ENCODE measurements at places on chromosomes 2 and 18.
A peak's percentile ranks its signal among the peaks of the same experiment; 100 is the strongest.

DNA sequence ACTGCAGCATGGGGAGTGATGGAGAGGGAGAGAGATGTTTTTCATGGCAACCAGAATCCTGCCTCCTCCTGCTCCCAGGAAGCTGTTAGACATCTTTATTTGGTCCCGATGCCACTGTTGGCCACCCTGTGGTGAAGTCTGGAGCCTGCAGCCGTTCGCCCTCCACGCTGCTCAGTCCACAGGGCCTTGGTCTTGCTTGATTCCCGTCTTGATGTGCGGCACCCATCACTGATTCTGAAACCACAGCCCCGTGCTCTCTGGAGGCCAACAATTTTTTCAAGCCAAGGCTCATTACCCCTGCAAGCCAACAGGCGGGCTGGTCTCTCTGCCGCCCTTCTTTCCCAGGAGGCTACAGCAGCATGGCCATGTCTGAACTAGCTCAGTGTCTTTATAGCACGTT is 24.5 kb downstream of the SIGLEC15 start:
- no peak for DNase-seq

DNA sequence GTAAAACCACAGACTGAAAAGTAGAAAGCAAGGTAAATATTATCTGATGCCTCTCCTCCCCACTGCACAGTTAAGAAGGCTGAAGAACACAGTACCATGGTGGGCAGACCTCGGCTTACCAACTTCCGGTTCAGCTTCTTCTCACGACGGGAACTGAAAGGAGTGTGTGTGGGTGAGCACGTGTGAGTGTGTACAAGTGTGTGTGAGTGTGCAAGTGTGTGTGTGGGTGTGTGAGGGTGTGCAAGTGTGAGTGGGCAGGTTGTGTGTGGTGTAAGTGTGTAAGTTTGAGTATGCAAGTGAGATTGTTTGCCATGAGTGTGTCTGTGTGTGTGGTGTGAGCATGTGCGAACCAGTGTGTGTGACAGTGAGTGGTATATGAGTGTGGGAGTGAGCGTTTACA is 103.5 kb downstream of the ADD2 start:
- DNase-seq: peak; percentile 13

DNA sequence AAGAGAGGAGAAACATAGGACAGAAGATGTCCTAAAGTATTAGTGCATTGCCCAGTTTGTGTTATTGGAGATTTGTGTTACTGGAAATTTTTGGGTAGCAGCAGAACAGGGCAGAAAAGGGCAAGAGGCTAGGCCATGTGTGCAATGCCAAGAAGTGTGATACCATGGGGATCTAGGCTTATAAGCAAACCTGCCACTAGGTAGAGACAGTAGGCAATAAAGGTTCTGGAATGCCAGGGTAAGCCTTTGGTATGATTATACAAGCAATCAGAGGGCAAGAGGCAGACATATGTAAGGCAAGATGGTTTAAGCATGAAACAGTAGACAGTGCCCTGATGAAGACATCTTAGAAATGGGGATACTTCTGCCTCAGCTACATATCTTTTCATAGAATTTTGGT is 12.3 kb upstream of the CERS6 start:
- no peak for DNase-seq

GRCh38 chr18:47821314-47821713 is 109.1 kb downstream of the SMAD2 start:
- DNase-seq: no peak

DNA sequence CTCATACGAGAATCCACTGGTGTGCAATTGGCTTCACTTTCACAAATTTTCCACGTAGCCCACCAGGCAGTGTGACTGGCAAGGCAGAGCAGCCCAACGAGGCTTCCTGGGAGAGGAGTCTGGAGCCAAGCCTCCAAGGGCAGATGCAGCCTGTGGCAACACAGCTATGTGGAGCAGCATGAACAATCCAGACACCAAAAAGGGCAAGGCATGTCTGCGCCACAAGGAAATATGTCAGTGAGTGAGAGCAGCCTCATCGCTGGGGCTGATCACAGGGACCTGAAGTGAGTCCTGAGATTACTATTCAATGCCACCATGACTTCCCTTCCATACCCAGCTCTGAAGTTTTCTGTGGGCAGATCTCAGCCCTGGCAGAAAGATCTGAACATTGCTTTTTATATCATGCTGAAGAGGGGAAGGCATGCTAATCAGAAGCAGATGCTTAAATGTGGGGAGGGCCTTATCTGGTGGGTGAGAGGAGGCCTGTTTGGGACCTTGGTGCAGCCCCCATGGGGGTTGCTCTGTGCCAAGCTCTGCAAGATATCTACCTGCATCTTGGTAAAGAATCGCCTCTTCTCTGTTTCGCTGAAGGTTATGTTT is 40.0 kb upstream of the PUM2 start:
- DNase-seq: no peak

- DNase-seq: no peak
These were observed 72.8 kb upstream of the FANCL start for GRCh38 chr2:58313926-58314325.

- DNase-seq: no peak
These were observed 23.2 kb downstream of the PLCL1 start for GRCh38 chr2:197827618-197828017.

DNA sequence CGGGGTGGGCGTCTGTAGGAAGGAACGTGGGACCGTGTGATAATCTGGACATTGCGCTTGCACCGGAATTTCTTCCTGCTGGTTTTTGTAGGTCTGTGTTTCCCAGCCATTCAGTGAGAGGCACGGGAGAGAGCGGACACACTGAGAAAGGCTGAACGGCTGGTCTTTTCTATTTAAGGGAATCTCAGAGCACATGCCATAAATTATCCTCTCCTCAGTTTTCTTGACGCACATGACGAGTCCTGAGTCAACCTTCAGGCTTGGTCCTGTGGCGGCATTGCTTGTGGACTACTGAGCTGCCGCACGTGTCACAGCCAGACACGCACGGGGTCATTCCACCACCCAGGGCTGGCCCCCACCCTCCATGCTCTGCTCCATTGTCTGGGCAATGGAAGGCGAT is 519.3 kb upstream of the ID2 start:
- no peak for DNase-seq

- DNase-seq: no peak
These were observed 116.0 kb downstream of the ZEB2 start for GRCh38 chr2:144403933-144404332.

GRCh38 chr2:238599549-238600505 is 173.1 kb downstream of the ASB1 start:
- no peak for DNase-seq

- no peak for DNase-seq
These were observed 43.0 kb upstream of the ITSN2 start for GRCh38 chr2:24403168-24403831.

GRCh38 chr2:158544998-158545397 is 88.2 kb downstream of the PKP4 start:
- no peak for DNase-seq

DNA sequence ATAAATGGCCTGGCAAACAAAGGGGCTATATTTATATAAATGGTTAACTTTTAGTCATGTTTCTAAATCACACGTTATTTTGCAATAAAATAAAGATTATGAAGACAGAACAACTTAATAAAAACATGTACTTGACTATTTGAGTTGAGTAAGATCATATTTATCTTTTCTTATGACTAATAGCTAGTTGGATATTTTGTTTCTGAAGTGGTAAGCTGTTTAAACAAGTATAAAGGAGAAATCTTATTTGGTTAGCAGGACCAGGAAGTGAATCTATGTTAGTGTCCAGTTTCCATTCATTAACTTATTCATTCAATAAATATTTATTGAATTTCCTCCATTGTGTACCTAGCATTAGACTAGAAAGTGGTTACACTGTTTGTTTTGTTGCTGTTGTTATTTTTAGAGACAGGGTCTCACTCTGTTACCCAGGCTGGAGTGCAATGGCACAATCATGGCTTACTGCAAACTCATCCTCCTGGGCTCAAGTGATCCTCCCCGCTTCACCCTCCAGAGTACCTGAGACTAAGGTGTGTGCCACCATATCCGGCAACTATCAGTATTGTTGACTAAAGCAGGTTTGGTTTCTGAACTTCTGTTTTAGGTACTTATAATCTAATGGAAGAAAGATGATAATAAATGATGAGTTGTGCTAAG is 312.6 kb downstream of the DPP10 start:
- no peak for DNase-seq

- no peak for DNase-seq
These were observed 865.5 kb downstream of the DSC3 start for GRCh38 chr18:30177056-30177455.

Measured in activated CD4-positive, alpha-beta T cell treated with anti-CD3 and anti-CD28 coated beads for 48 hours (primary cell).